ENCODE measurements at places on chromosomes 16 and 17. TPM values are rescaled to one million over a fixed set of nuclear protein-coding genes. Genes with fewer than 3 reads are reported as not detected.

DNA sequence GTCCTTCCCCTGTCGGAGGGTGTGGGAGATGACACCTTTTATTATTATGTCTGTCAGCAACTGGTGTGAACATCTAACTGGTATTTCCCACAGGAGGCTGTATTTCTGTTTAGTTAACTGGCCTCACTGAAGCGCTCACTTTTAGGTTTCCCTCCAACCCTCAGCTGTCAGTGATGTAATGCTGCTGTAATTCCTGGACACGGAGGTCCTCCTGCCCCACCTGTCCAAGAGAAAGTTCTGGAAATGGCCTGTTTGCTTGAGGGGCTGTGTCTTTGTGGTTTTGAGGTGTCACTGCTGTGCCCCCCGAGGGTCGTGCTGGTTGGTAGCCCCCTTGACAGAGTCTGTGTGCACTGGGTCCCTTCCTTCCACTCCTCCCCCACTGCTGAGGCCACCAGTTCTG is 11.5 kb downstream of the KCNJ12 start:
- no peak for DNase-seq

DNA sequence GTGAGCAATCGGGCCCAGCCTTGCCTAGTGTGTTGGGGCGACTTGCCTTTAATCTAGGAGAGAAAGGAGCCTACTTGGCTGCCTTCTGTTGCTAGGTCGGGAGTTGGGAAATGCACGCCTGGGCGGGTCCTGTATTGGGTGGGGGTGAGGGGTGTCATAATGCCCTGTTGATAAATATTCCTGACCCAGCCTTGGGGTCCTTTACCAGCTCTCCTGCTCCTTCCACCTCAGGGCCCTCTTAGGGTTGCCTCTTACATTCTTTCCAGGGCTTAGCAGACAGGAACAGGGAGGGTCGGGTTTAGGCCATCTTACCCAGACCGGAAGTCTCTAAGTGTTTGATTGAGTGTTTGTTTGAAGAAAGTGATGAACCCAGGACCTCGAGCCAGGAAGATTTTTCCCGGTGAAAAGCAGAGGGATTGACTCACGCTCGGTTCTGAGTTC is 112.9 kb downstream of the SEC14L1 start:
- no peak for DNase-seq

- DNase-seq, result no peak
Observed at GRCh38 chr17:57773557-57773956, 28.5 kb upstream of the CCDC182 start.

DNA sequence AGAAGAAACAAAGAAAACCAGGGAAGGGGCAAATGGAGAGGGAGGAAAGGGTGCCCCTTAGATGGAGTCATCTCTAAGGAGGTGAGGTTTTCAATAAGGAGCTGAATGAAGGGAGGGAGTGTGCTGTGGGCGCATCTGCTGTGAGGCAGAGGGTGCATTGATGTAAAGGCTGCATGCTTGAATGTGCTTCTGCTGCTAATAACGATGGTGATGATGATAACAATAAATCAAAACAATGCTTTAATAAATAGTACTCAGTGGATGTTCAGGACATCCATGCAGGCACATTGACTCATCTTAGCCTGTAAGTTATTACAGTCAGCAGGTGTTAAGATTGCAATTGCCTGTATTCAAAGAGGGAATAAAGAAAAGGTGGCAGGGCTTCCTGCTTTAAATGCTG is 87.8 kb downstream of the SHISA6 start:
- no peak for DNase-seq

DNA sequence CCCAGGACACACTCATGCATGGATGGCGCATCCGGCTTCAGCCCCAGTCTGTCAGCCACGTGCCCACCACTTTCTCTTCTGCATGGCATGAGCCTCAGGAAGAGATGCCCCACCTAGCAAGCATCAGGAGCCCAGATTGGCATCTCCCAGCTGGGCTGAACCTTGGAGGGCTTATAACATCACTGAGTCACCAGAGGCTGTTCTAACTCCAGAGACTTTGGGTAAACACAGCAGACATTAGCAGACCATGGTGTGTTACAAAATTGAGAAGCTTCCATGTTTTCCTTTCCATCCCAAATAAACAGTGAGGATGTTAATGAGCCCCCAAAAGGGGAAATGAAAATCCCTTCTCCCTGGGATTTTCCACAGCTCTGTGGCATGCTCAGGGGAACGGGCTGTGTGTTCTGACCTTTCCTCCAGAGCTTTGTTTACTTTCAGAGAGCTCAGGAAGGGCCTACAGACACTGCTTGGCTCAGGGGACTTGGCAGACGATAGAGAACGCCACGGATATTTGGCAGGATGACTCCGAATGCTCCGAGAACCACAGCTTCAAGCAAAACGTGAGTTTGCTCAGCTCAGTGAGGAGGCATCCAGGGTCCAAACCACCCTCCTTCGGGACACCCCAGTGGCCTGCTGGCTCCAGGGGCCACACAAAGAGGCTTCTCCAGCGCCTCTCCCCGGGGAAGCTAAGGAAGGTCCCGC is 16.5 kb downstream of the GLP2R start:
- DNase-seq, result no peak

GRCh38 chr17:7225711-7226331 is 6.1 kb downstream of the ACADVL start:
- DNase-seq, result no peak

DNA sequence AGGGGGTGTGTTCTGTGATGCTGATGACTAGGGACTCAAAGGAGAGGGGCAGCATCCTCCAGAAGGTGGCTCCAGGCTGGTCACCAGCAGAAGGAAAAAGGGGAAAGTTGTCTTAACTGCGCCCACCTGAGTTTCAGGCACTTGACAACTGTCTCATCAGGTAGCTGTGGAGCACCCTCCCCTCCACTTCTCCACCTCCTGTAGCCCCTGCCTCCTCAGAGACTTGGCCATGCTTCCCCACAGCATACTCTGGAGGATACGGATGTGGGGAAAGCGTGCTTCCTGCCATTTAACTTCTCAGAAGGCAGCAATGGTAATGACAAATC is 17.9 kb downstream of the CFAP20 start:
- DNase-seq, result no peak

GRCh38 chr17:180381-181244 is 837 bp downstream of the DOC2B start:
- DNase-seq, result no peak

DNA sequence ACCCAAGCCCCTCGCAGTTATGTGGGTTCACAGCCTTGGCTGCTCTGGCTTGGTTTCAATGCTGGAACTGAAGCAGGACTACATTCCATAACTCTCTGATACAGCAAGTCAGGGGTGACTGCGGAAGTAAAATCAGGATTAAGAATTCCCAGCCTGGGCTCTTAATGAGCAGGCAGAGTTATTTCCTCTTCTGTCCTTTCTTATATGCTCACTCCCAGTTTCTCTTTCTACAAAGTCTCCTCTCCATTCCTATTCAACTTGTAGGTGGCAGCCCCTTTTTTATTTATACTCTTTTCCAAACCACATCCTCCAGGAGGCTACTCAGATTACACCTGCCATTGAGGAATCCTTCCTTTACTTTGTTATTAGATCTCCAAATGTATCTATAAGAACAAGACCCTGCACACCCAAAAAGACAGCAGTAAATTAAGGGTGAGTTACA is 40.3 kb downstream of the HOXB1 start:
- peak; percentile 61 for DNase-seq

- DNase-seq, result peak; percentile 80
Observed at GRCh38 chr17:66255112-66255511, 25.9 kb upstream of the APOH start.

DNA sequence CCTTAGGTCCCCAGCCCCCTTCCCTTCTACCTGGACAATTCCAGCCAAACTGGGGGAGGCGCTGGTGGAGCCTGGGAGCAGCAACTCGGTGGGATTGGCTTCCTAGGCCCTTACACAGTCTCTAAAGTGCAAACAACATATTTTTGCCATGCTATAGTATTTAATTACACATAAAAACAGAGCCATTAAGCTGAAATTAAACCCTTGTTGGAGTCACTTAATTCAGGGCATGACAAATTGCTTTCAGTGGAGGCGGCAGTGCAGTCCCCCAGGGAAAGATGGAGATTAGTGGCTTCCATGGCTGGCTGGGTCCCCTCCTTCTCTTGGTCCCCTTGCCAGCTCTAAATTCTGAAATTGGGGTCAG is 17.3 kb downstream of the IGFBP4 start:
- DNase-seq, result no peak

- no peak for DNase-seq
Observed at GRCh38 chr17:65533056-65533745, 28.2 kb downstream of the AXIN2 start.

The NHLRC4 gene
- 0.85 TPM for total RNA-seq

The CDT1 gene
- 7.6 TPM for total RNA-seq

The SYCE1L gene
- total RNA-seq, result 1.4 TPM

The C17orf113 gene
- 0.70 TPM for total RNA-seq

The MPV17L gene
- total RNA-seq, result 4.2 TPM

Measured in renal cortical epithelial cell (primary cell).